Thoracic aorta (tissue), 2 donors: ENCODE measurements at places on chromosomes 16 and 17.

DNA sequence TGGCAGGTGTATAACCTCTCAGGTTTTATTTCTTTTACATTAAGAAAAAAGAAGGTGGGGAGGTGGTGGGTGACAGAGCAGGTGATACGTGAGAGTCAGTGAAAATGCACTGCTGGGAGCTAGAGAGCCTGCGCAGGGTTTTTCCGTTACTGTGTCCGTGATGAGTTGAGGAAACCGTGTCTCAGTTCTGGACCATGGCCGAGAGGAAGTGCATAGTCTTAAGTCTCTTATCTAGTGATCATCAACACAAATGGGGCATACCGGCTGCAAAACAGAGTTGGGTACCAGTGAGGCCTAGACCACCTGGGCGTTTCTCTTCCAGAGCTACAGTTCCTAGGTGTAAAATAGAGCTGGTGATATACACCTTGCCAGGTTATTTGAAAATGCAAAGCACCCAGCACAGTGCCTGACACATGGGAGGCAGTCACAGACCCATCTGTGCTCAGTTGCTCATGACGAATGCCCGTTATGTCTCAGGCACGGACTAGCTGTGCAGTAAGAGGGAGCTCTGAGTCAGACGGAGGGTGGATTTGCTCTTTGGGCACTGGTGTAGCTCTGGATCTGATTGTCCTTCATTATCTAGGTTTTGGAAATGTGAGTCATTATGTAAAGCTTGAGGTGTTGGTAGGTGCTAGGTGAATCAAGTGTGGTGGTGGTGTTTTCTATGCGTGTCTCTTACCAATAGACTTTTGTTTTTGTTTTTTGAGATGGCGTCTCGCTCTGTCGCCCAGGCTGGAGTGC is 60.9 kb downstream of the RPTOR start:
- no peak for DNase-seq

GRCh38 chr16:30947859-30948666 is 805 bp upstream of the ORAI3 start:
- peak; percentile 84 for DNase-seq

GRCh38 chr16:64158941-64159588 is 962.8 kb downstream of the CDH11 start:
- DNase-seq: no peak

- DNase-seq: no peak
Observed at GRCh38 chr17:19328441-19329061, 34.0 kb downstream of the B9D1 start.
